Left ventricle myocardium inferior (tissue), 1 donor: ENCODE measurements at places on chromosomes 4 and X.

- peaks cover 1% of the 10 kb centered on the region for H3K36me3 ChIP-seq
- H3K27ac ChIP-seq: no peak overlapping the region
- DNase-seq: no peak
These were observed 39.6 kb downstream of the KLF3 start for GRCh38 chr4:38703635-38704034.

DNA sequence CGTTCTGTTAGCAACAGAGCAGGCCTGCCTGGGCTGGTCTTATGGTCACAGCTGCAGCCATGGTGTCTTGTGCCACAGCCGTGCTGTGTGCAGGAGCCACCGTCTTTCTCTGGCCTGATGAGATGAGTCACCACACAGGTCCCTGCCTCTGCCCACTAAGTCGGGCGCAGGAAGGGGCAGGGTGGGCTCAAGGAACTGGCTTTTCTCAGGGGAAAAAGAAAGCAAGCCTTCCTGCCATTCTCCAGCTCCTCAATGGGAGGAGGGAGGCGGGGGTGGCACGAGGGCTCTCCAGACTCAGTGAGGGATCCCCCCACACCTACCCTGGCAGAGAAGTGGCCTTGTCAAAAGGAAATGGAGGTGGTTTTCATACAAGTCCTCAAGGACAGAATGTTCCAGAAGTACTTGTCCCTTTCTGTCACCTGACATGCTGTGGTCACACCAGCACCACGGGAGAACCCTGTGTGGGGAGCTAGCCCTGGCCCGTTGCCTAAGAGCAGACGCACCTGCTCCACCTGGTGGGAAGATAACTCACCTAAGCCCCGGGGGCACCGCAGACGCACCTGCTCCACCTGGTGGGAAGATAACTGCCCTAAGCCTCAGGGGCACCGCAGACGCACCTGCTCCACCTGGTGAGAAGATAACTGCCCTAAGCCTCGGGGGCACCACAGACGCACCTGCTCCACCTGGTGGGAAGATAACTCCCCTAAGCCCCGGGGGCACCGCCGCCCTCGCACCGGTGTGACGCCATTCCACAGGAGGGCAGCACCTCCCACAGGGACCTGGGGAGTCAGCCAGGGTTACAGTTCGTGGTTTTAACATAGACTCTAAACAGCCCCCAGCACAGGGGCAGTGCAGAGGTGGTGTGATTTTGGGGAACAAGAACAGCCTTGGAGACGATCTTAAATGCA is 18.5 kb downstream of the UVSSA start:
- H3K4me3 ChIP-seq: no peak overlapping the region
- H3K27ac ChIP-seq: no peak overlapping the region
- peaks cover 25% of the 10 kb centered on the region for H3K36me3 ChIP-seq

GRCh38 chr4:181529537-181529936 is 713.7 kb upstream of the TENM3 start:
- DNase-seq: no peak
- H3K27me3 ChIP-seq: peaks cover 11% of the 10 kb centered on the region
- no peaks in the 10 kb centered on the region for H3K4me1 ChIP-seq

DNA sequence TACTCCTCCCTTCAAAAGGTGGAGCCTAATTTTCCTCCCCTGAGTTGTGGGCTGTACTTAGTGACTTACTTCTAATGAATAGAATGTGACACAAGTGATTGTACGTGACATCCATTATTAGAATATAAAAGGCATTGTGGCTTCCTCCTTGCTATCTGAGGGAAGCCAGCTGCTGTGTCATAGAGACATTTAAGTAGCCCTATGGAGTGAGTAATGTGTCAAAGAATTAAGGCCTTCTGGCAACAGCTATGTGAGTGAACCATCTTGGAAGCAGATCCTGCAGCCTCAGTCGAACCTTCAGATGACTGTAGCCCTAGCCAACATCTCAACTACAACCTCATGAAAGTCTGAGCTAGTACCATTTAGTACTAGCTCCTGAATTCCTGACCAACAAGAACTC is 76.1 kb downstream of the BCOR start:
- H3K4me1 ChIP-seq: no peaks in the 10 kb centered on the region
- no peak overlapping the region for H3K4me3 ChIP-seq
- no peaks in the 10 kb centered on the region for H3K27me3 ChIP-seq
- H3K36me3 ChIP-seq: no peaks in the 10 kb centered on the region
- DNase-seq: no peak

- no peak overlapping the region for H3K27ac ChIP-seq
- no peak for DNase-seq
- peaks cover 17% of the 10 kb centered on the region for H3K27me3 ChIP-seq
- H3K36me3 ChIP-seq: no peaks in the 10 kb centered on the region
- H3K4me1 ChIP-seq: no peaks in the 10 kb centered on the region
These were observed 728 bp downstream of the DCAF12L2 start for GRCh38 chrX:126165401-126165720.

DNA sequence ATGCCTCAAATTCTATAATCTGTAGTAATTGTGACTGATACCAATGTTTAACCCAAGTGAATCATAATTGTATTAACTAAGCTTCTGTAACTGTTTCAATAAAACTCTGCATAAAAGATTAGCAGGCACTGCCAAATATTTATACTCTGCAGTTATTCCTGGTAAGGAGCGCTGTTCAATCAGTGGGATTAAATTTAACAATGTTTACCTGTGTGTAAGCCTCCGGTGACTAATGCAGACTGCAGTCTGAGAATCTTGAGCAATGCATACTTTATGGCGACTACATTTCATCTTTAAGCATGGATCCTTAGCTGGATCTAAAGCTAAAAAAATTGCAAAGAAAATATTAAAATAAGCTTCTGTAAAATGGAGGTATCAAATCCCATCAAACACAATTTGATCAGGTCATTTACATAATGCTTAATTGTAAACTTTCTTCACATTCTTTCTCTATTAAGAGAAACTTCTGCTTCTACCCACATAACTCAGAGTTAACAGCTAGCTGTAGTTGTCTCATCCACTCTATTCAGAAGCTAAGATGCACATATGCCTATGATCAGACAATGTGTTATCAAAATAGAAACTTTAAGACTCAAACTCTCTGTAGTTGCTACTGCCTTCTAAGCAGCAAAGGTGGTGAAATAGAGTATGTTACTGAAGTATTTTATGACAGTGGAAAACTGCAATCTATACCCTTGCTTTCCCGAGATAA is 234.0 kb downstream of the SPOCK3 start:
- H3K36me3 ChIP-seq: no peaks in the 10 kb centered on the region
- DNase-seq: no peak
- H3K4me1 ChIP-seq: no peaks in the 10 kb centered on the region
- no peak overlapping the region for H3K27ac ChIP-seq

DNA sequence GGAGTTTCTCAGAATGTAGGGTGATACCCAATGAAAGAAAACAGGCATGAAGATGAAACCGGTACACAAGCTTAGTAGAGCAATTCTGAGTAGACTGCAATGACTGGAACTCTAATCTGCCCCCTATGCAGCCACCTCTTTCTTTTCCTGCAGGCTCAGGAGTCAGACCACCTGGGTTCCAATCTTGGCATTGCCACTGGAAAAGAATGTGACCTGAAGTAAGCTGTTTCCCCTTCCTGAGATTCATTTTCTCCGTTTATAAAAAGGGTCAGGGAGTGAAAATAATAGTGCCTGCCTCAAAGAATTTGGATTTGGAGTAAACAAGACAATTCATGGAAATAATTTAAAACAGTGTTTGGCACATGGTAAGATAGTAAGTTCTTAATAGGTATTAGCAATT is 1464.0 kb downstream of the PCDH7 start:
- no peak for DNase-seq
- H3K36me3 ChIP-seq: no peaks in the 10 kb centered on the region
- H3K4me3 ChIP-seq: no peak overlapping the region
- H3K4me1 ChIP-seq: no peaks in the 10 kb centered on the region

DNA sequence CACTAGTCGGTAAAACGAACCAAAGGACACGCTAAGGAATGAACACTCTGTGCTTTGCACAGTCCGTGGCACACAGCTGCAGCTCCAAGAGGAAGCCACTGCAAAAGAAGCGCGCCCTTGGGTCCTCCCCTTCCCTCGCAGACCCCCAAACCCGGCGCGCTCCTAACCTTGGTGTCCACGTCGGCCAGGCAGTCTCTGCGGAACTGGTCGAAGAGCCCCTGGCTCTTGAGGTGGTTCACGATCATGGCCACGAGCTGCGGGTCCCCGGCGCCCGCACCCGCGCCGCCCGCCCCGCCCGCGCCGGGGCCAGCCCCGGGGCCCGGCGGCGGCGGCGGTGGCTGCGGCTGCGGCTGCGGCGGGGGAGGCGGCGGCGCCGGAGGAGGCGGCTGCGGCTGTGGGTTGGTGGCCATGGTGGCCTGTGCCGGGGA is 333 bp downstream of the BOD1L1 start:
- H3K27ac ChIP-seq: peak overlapping the region; percentile 95
- no peaks in the 10 kb centered on the region for H3K27me3 ChIP-seq

DNA sequence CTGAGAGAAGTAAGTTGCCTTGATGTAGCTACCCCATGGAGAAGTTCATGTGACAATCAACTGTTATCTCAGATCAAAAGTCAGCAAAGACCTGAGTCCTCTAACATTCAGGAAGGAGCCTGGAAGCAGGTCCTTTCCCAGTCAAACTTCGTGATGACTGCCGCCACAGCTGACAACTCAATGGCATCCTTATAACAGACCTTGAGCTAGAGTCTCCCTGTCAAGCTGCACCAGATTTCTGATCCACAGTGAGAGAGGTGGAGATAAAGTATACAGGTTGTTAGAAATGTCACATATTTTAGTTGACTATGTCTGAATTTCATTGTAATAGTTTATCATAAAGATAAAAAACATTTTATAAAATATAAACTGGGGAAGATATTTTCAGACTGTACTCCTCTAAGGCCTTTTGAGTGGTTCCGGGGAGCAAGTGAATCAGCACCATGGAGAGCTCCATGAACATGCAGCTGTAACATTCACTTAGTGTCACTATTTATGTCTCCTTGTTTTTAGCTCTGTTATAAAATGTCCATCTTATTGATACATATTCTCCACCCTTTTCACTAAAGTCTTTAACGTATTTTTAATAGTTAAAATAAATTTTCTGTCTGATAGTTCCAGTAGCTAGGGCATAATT is 1653.5 kb upstream of the AGA start:
- H3K27me3 ChIP-seq: no peaks in the 10 kb centered on the region
- no peaks in the 10 kb centered on the region for H3K36me3 ChIP-seq
- DNase-seq: no peak
- H3K27ac ChIP-seq: no peak overlapping the region

GRCh38 chr4:153426207-153426885 is 39.8 kb upstream of the TMEM131L start:
- H3K4me3 ChIP-seq: no peak overlapping the region
- H3K4me1 ChIP-seq: no peaks in the 10 kb centered on the region
- H3K36me3 ChIP-seq: no peaks in the 10 kb centered on the region
- H3K27me3 ChIP-seq: no peaks in the 10 kb centered on the region
- no peak for DNase-seq
- H3K27ac ChIP-seq: no peak overlapping the region

DNA sequence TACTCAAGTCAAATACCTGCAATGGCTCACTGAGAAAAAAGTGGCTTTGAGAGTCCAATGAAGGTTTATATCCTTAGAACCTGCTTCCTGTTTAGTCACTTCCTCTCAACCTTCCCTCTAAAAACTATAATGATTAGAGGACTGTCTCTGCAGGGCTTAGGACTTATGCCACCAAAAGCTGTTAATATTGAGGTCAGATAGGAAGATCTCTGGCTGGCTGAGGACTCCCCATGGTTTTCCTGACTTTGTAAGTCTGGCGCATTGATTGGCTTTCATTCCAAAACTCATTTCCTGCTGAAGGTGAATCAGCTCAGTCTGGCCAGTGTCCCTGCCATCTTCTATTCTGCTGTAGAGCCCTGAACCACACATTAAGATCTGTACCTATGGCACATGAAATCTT is 140.9 kb upstream of the ANK2 start:
- no peaks in the 10 kb centered on the region for H3K27me3 ChIP-seq
- H3K4me1 ChIP-seq: peaks cover 19% of the 10 kb centered on the region
- DNase-seq: no peak
- H3K4me3 ChIP-seq: no peak overlapping the region
- H3K27ac ChIP-seq: no peak overlapping the region
- no peaks in the 10 kb centered on the region for H3K36me3 ChIP-seq

DNA sequence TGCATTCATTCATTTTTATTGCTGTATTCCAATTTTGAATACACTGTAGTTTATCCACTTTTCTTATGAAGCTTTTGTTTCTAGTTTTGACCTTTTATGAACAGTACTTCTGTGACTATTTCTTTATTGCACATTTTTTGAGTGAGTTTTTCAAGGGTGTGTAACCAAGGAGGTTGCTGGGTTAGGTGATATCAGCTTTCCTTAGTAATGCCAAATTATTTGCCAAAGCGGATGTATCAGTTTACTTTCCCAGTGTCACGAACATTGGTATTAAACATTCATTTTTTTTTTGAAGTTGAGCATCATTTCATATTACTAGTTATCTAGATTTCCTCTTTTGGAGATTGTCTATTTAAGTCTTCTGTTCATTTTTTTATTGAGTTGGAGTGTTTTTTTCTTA is 32.9 kb downstream of the STIM2 start:
- H3K27ac ChIP-seq: no peak overlapping the region
- no peaks in the 10 kb centered on the region for H3K4me1 ChIP-seq
- H3K27me3 ChIP-seq: no peaks in the 10 kb centered on the region
- DNase-seq: no peak
- H3K36me3 ChIP-seq: no peaks in the 10 kb centered on the region

- peak overlapping the region; percentile 57 for H3K27ac ChIP-seq
- H3K36me3 ChIP-seq: no peaks in the 10 kb centered on the region
- no peaks in the 10 kb centered on the region for H3K27me3 ChIP-seq
- H3K4me1 ChIP-seq: peaks cover 25% of the 10 kb centered on the region
These were observed 93.1 kb downstream of the NSUN7 start for GRCh38 chr4:40842725-40843423.

GRCh38 chr4:184318852-184319251 is 101.2 kb upstream of the ENPP6 start:
- no peaks in the 10 kb centered on the region for H3K36me3 ChIP-seq
- DNase-seq: no peak
- no peak overlapping the region for H3K27ac ChIP-seq

DNA sequence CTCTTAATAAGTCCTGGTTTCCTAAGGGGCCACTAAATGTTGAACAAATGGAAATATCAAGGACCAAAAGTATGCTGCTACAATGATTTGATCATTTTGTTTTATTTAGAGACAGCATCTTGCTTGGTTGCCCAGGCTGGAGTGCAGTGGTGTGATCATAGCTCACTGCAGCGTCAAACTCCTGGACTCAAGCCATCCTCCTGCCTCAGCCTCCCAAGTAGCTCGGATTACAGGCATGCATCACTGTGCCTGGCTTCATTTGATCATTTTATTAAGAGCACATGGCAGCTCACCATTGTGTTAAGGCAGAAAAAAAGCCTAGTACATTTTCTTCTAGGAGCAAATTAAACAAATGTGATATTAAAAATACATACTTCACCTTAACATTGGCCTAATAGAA is 52.7 kb downstream of the DCLK2 start:
- H3K4me3 ChIP-seq: no peak overlapping the region
- DNase-seq: no peak
- peaks cover 26% of the 10 kb centered on the region for H3K4me1 ChIP-seq
- no peak overlapping the region for H3K27ac ChIP-seq
